ENCODE measurements at places on chromosomes 2 and 18.
A peak's percentile ranks its signal among the peaks of the same experiment; 100 is the strongest.

DNA sequence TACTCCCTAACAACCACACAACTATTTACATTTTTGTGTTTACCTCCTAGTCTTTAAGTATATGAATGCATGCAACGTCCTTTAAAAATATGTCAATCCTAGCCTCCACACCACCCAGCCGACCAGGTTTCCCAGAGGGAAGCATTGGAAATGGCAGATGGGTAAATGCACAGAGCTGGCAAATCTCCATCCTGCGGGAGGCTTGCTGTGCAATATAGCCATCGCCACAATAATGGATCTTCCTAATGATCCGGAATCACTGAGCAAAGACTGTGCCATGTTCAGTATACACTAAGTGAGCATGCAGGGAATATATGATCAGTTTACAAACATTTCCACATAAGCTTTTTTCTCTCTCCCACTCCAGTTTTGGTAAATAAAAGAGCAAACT is 131.8 kb downstream of the NEDD4L start:
- no peak for DNase-seq

GRCh38 chr18:7697306-7697705 is 130.2 kb downstream of the PTPRM start:
- no peak for DNase-seq

- no peak for DNase-seq
Observed at GRCh38 chr2:219551441-219552381, 7.9 kb downstream of the TMEM198 start.

- peak; percentile 65 for DNase-seq
Observed at GRCh38 chr2:238636269-238637073, 209.7 kb downstream of the ASB1 start.

DNA sequence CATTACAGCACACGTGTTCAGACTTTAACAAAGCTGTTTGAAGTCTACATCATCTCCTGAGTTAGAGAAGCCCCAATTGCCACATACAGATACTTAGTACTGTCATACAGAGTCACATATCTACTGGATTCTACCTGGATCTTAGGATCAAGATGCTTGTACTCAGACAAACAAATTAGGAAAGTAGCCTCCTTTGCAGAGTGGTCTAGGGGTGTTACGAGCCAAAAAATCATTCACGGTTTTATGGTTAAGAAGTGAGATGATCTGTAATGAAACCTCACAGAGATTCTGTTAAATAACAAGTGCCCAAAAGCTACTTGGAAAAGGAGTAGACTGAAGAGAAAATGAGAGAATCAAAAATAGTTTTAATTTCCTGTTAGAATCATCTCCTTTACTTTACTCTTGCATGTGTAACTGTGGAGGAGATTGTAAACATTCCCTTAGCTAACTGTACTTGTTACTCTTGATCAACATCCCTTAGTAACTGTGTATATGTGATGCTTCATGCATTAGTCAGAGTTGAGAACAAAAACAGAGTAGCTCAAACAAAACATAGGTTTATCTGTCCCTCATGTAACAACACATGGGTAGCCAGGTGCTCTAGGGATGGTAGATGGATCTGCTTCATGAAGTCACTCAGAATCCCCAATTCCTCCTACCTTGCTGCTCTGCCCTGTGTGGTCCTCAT is 16.4 kb upstream of the IL1RL1 start:
- no peak for DNase-seq

DNA sequence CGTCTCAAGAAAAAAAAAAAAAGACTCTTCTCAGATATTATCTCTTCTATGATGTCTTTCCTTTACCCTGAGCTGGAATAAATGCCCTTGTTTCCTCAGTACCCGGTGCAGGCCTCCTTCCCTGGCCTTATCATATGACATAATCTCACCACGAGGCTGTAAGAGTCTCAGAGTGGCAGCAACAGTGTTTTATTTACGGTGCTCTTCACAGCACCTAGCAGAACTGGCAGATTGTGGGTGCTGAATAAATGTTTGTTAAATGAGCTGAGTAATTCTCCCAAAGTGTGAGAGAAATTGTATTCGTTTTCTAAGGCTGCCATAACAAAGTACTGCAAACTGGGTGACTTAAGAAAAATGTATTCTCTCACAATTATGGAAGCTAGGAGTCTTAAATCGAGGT is 82.8 kb upstream of the CD28 start:
- DNase-seq = no peak

DNA sequence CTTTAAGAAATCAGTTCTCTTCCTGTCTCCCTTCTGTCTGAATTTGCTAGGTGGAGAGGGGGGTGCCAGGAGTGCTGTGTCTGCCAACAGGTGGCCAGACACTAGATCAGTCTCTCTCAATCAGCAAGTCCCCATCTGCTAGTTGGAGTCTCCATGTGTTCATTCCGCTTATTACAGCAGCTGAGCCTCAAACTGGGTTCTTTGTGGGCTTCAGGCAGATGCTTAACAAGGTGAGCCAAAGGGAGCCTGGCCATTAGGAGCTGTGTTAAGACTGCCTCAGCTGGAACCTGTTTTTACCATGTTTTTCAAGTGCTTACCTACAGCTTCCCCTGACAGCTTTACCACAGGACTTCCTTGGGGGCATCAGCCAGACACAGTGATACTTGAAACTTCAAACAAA is 401.9 kb downstream of the LRP1B start:
- no peak for DNase-seq

GRCh38 chr2:7707723-7708122 is 790.5 kb downstream of the RNF144A start:
- DNase-seq = no peak

GRCh38 chr2:85717308-85718008 is 23.3 kb downstream of the GNLY start:
- DNase-seq = peak; percentile 80

DNA sequence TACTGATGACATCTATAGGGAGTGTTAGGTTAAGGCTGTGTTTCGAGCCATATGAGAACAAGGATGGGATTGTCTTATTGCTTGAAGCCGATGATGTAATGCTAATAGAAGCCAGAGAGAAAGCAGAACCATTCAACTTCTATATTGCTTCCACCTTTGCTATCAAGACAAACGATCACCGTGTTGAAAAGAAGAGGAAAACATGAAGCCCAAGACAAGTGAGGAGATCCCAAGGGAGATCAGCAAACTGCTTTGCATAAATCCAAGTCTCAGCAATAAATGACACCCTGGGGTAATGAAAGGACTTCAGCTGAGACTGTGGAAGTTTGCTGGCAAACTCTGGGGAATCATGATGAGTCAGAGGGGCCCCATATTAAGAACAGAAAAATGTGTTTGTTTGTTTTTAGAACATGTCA is 206.2 kb downstream of the NCKAP5 start:
- DNase-seq = peak; percentile 53

GRCh38 chr2:119536707-119537106 is 7.5 kb upstream of the CFAP221 start:
- DNase-seq = no peak

DNA sequence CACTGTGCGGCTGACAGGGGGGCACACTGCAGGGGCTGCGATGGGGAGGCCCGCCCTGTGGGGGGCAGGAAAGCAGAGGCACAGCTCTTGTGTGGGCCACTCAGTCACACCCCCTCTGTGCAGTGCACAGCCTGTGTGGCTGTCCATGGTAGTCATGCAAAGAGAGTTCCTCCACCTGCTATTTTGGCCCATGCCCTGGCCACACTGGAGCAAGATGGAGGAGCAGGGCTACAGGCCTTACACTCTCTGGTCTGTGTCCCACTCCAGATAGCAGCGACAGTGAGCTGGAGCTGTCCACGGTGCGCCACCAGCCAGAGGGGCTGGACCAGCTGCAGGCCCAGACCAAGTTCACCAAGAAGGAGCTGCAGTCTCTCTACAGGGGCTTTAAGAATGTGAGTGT is 28.5 kb upstream of the FAHD2A start:
- DNase-seq = no peak

GRCh38 chr2:159133797-159134196 is 152.7 kb downstream of the WDSUB1 start:
- DNase-seq = no peak

DNA sequence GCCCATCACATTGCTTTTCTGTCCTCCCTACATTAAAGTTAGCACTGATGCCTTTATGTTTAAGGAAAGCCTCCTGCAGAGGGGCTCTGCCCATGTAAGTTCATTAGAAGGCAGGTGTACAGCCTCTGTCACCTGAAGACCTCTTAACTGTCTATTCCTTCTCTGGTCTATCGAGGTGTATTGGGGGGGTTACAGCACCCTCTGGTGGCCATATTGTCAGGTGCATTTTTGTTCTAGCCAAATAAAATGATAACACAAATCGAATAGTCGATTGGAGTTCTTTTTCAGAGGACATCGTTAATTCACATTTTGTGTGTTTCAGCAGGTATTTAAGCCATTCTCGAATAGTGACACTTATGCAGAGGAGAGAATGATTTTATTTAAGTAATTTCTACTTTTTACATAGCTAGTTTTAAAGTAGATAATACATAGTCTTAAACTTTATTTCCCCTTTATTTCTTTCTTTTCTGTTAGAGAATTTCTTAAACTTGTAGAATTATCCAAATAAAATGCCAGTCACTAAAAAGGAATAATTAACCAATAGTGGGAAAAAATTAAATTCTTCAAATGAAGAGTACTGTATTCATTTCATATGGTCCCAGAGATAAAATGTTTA is 136.8 kb downstream of the NEDD4L start:
- no peak for DNase-seq

DNA sequence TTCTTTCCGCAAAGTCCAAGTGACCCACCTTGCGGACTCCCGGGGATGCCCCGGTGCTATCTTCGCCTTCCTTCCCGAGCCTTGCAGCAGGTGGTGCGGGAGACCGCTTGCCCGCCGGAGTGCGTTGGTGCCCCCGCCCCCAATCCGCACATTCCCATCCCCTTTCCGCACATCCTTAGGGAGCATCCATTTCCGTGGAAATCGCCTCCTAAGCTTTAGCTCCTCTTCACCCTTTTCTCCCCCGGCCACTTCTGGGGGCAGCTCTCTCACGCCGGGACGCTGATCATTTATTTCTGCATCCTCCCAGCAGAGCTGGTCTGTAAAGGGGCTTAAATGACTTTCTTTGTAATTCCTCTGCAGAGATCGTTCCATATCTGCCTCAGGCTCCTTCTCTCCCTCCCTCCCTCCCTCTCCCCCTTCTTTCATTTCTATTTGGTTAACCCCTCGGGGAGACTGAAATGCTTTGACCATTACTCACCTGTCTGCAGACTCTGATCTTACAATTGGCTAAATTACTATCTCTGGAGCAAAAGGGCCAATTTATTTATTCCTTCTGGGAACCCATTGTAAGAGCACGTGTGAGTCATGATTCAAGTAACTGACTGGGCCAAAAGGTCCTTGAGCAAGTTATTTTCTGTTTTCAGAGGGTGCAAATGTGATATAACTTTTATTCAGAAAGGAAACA is 1.3 kb upstream of the LYPD1 start:
- peak; percentile 73 for DNase-seq

DNA sequence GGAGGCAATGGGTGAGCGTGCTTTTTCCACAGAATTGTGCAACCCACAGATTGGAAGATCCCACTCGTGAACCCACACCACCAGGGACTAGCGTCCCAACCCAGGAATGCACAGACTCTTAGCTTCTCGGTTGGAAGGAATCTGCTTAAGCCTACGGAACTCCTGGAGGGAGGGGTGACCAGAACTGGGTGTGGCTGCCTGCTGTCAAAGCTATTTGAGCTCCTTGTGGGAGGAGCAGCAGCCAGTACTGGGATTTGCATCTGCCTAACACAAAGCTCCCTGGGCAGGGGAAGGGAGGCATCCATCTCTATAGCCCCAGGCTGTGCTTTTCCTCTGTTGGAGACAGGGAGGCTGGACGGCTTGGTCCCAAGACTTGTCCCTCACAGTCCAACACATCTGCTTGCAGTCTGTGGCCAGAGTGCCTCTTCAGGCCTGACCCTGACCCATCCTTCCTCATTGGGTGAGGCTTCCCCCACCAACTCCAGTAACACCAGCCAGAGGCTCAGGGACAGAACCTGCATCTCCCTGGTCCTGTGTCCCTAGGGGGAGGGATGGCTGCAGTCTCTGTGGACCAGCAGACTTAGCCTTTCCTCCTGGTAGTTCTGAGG is 27.9 kb downstream of the HNMT start:
- DNase-seq = no peak

DNA sequence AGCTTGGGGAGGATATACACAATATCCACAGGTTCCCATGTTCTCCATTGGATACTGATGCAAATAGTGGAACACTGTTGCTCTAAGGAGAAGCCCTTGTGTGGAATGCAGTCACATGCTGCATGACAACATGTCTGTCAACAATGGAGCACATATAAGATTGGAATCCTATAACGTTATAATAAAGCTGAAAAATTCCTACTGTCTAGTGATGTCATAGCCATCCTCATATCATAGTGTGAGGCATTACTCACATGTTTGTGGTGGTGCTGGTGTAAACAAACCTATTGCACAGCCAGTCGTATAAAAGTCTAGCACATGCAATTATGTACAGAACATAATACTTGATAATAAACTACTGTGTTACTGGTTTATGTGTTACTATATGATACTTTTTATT is 394.7 kb downstream of the FBXO15 start:
- no peak for DNase-seq

- no peak for DNase-seq
Observed at GRCh38 chr2:132642415-132642814, 27.6 kb downstream of the LYPD1 start.

DNA sequence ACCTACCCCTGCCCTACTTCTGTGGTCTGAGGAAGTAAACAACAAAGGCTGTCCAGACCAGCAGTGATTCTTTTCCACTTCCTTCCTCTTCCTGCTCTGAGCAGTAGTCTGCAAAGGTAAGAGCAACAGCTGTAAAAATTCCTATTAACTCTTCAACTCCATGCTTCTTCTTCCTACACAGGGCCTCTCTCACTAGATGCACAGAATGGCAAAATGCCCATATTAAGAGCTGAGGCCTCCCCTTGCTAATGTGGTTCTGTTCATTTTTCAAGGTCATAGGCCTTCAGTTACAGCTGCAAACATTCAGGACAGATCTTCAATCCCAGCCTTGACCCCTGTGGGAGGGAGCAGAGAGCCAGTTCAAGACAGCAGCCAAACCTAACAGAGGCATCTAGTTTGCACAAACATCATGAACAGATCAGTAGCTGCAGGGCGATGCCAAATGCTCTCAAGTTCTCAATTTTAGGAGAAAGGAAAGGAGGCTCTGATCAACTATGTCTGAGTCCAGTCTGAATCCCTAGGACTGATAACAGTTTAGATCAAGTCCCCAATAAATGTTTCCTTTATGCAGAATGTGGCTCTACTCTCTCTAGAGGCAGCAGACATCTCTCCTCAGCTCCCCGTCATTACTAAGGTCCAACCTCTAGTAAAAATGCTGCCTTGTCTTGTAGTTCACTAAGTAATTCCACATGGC is 20.9 kb downstream of the SLC40A1 start:
- no peak for DNase-seq

DNA sequence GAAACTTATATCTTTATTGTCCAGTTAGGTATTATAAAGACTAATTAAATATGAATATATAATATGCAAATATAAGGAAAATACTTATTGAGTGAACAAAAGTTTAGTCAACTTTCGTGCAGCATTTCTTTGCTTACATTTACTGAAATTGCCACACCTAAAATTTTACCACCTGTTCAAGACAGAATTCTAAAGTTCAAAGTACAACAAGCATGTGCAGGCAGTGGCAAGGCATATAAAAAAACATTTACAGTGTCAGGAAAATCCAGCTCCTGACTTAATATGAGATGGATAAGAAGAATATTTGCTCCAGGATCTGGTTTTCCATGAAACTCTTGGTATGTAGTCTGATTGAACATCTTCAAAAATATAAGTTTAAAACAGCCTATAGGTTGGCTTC is 4.8 kb downstream of the ITPRID2 start:
- DNase-seq = no peak
